T-cell (primary cell): ENCODE measurements at places on chromosomes 1 and 21. TPM values are rescaled to one million over a fixed set of nuclear protein-coding genes. Genes with fewer than 3 reads are reported as not detected.

The TOR1AIP2 gene
- total RNA-seq: 41.1 TPM

The CDCP2 gene
- 0.25 TPM for total RNA-seq

The ZNF648 gene
- not detected for total RNA-seq

The CR1 gene
- total RNA-seq: 2.8 TPM
